Stimulated activated CD8-positive, alpha-beta memory T cell treated with anti-CD3 and anti-CD28 coated beads, Interleukin-4, amount 100 ng/mL, for 1 hour (primary cell): ENCODE measurements at places on chromosomes 4 and X.

DNA sequence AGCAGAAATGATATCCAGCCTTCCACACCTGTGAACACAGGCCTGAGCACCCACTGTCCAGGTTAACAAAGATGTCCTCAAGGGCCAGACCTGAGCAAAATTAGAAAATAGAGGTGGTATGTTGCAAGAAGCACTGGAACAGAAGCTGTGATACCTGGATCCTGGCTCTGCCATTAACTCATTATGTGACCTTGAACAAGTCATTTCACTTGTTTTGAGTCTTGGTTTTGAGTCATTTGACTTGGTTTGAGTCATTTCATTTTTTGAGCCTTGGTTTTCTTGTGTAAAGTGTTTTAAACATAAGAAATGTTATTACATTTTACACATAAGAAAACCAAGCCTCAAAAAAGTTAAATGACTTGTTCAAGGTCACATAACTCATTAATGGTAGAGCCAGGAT, 2.9 kb upstream of the NWD2 start:
- DNase-seq: no peak

GRCh38 chrX:29071525-29072320, 484.5 kb downstream of the IL1RAPL1 start:
- DNase-seq: no peak

- no peak for DNase-seq
Measured at GRCh38 chrX:155841232-155841631, 39.9 kb upstream of the VAMP7 start.

- no peak for DNase-seq
Measured at GRCh38 chr4:106766519-106766918, 269.6 kb downstream of the DKK2 start.

DNA sequence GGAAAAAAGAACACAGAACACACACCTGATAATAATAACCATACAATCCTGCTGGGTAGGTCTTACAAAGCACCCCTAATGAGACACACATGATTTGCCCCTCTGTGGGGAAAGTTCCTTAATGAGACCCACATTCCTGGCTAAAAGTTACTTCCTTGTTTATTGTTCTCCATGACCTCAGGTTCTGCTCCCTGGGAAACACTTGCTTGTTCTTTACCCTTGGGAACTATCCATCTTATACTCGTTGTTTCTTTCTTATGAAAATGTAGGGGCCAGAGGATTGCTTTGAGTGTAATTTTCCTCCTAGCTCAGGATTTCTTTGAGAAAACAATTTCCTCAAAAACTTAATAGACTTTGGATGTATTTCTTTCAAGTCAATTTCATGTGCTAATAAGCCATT, 52.1 kb upstream of the PCDH10 start:
- no peak for DNase-seq

GRCh38 chrX:150731795-150732194, 38.6 kb downstream of the MTMR1 start:
- DNase-seq: no peak

DNA sequence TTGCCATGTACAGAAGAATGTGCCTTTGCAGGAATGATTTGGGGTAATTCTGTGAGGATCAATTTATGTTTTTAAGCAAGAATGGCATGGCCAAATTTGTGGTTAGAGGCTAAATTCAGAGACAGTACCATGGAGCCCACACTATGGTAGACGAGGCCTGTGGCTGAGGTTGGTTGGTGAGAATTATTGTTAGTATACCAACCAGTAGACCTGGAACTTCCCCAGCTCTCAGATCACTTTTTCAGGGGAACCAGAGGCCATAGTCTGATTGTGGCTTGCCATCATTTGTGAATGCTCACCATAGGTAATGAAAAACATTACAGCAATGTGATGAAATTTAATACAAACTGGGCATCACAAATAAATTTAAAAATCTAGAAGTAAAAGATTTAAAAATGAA, 56.3 kb downstream of the SHISA3 start:
- no peak for DNase-seq

- no peak for DNase-seq
Measured at GRCh38 chr4:101066626-101067170, 280.6 kb downstream of the PPP3CA start.

- no peak for DNase-seq
Measured at GRCh38 chr4:184472614-184473498, 1.5 kb downstream of the IRF2 start.

GRCh38 chrX:23811656-23812055, 28.7 kb downstream of the SAT1 start:
- DNase-seq: no peak

GRCh38 chr4:121283319-121283718, 97.5 kb downstream of the QRFPR start:
- DNase-seq: no peak

- DNase-seq: no peak
Measured at GRCh38 chr4:123503698-123504363, 107.2 kb downstream of the SPRY1 start.

- DNase-seq: no peak
Measured at GRCh38 chrX:56728752-56729151, 291 bp upstream of the NBDY start.

DNA sequence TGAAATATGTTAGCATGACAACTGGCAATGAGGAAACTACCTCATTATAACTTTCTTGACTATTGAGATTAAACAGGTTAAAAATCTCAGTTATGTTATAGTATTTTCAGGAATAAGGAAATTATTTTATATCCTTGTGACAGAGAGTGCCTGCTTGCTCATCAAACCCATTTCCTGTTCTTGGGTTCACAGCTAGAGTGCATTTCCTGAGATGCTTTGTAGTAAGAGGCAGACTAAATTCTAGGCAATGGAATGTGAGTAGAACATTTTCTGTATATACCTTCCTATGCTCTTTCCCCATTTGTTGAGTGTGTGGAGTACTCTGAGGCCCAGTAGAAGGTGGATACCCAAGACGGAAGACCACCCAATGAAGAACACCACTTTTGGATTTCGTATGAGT, 96.9 kb upstream of the CASK start:
- no peak for DNase-seq

- no peak for DNase-seq
Measured at GRCh38 chrX:105820247-105820646, 2.1 kb upstream of the NRK start.

- DNase-seq: no peak
Measured at GRCh38 chr4:4770610-4771009, 88.9 kb upstream of the MSX1 start.

- no peak for DNase-seq
Measured at GRCh38 chr4:8267077-8267476, 2.5 kb upstream of the HTRA3 start.

GRCh38 chr4:47155919-47156318, 124.6 kb downstream of the GABRB1 start:
- DNase-seq: no peak

GRCh38 chr4:189092581-189092980, 848.1 kb upstream of the FRG1 start:
- no peak for DNase-seq

DNA sequence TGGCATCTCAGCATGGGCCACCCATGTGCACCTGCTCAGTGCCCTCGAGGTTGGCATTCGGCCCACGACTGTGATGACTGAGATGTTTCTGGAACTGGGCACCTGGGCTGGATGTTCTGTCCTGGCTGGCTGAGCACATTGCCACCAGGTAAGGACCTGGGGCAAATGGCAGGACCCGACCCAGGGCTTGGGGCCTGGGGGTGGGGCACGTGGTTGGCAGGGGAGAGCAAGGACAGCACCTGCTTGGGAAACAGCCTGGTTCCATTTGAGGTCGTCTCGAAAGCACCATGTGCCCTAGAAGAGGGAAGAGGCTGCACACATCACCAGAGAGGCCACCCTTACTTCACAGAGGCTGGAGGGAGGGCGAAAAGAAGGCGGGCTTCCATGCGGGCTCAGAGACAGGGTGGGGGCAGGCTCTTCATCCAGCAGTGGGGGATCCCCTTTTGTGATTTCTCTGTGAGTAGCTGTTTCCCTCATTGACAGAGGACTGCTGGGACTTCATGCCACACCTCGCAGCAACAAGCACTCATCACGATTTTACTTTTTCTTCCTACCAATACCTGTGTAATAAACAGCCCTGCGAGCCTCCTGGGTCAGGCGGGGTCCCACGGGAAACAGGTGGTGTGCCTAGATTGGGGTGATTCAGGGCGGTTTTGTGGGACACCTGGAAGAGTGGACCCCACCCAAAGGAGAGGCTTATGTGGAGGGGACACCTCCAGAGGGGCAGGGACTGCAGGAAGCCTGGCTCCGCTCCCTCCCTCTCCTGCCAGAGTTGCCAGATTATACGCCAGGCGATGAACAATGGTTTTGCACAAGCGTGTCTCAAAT, 12.0 kb downstream of the TMEM187 start:
- DNase-seq: no peak

DNA sequence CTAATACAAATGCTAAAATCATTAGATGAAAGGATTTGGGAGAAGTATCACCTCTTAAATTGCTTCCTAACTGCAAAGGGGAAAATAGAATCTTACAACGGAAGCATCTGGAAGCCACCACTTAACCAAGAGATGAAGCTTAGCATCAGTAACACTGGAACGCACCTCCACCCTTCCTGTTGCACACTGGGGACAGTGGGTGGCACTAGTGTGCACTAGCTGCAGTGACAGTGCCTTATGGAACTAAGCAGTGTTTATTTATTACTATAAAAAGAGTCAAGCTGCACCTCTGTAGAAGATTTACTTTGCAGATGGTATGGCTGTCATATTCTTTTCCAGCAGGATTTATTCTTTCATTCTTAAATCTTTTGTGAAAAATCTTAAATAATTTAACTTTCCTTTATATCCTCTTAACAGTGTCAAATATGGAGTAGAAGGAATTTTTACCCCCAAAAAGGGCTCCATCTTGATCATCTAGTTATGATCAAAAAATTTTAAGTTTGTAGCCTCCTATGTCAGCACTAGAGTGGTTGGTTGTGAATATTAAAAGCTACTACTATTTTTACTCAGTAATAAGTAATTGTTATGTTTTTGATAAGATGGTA, 76.7 kb downstream of the SCD5 start:
- DNase-seq: no peak

GRCh38 chr4:68593112-68593511, 17.0 kb upstream of the UGT2B17 start:
- DNase-seq: no peak

- no peak for DNase-seq
Measured at GRCh38 chr4:74370912-74371311, 6.0 kb downstream of the EREG start.

DNA sequence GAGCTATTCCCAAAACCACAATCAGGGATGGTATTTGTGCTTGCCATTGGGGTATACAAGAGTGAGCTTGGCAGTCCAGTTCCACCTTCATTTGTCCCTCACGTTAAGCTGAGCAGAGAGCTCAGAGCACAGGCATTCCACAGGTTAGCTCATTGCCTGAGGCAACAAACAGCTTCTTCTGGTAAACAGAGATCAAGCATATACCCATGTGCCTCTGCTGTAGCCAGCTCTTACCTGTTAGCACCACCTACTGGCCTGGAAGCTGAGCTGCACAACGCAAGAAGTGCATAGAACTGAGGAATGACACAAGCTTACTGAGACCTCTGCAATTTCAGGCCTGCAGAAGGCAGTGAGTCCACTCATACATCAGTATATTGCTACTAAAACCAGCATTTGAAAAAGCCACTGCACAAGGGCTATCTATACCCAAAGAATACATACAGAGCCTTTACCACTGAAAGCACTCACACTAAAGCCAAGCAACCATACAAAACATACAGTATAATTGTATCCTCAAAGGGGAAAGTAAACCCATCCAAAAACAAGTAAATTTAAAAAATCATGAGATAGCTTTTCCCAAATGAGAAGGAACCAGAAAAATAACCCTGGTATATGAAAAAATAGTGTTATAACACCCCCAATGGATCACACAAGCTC, 258.3 kb upstream of the GABRA2 start:
- DNase-seq: no peak

DNA sequence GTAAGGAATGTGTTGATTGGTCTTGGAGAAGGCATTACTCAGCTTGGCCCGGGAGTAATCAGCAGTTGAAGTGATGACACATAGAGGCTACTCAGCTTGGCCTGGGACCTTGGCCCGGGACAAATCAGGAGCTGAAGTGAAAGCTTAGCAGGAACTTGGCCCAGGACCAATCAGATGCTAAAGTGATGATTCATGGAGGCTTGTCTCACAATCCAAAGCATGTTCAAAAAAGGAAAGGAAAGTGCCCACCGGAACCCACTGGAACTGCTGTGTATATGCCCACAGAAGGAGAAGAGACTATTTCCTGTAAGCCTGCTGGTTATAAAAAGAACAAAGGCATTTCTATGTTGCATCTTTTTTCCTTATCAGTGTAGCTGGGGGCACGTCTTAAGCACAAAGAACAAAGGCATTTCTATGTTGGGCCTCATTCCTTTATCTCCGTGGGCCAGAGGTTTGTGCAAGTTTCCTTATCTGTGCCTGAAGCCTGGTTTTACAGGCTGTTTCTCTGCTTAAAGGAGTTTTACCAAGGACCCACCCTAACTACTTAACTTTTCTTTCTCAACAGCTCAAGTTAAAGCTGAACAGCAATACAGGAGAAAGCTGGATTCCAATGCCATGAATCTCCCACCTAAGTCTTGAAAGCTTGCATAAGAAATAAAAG, 1176.7 kb downstream of the NLGN4X start:
- no peak for DNase-seq

DNA sequence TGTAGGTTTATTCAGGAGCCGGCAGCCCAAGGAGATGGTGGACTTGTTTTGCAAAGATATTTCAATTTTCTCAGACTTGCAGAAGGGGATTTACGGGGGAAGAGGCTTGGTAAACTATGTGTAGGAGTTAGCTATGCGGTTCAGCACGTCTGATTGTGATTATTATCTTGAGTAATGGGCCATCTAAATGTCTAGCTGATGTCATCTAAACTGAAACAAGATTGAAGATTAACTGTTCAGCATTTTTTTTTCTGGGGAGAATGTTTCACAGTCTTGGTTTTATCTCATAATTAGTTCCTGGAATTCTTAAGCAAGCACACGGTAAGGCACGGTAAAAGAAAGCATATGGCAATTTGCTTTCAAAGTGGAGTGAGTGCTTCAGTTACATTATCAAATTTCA, 207.3 kb upstream of the CXorf51B start:
- DNase-seq: no peak

DNA sequence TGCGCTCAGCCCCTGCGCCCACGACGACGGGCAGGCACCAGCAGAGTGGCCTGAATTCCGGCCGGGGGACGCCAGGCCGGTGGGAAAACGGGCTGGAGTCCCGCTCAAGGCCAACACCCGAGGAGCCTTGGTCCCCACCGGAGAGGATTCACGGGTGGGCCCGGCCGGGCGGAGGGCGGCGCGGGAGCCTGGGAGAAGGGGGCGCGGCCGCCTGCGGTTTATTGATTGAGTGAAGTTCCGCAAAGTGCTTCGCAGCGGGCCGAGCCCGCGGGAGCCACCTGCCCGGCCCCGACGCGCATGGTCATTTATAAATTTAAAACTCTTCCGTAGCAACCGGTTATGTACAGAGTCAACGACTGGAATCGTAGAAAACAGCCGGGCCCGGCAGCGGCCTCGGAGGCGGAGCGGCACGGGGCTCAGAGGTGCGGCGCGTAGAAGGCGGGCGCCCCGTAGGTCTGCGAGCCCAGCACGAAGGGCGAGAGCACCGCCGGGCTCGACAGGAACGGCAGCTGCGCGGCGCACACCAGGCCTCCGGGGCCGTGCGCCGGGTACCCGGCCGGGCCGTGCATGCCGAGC, 3.6 kb downstream of the NKX1-1 start:
- no peak for DNase-seq

- no peak for DNase-seq
Measured at GRCh38 chr4:5639556-5639955, 68.8 kb downstream of the EVC2 start.
